Astrocyte of the cerebellum (primary cell): ENCODE measurements at places on chromosomes 16 and 17.

DNA sequence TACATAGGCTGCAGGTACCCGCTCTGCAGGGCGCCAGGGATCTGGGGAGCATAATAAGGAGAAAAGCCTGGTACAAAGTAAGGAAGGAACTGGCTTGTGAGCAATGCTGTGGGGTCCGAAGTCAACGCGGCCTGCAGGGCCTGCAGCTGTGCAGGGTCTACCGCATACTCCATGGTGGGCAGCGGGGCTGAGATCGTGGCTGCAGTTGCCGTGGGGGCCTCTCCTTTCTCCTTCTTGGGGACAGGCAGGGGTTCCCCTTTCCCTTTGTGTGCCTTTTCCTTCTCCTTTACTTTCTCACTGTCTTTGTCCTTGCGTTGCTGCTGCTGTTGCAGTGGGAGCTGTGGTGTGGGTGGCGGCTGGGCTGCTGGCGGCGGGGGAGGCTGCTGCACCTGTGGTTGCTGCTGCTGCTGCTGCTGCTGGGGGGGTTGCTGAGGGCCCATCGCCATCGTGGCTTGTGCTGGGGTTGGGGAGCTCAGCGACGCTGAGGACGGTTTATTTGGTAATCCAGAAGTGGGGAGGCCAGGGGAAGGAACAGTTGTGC lies 259.6 kb downstream of the ZFHX3 start:
- no peak for DNase-seq

- no peak for DNase-seq
These were observed 14.8 kb upstream of the MTMR4 start for GRCh38 chr17:58529275-58529674.

DNA sequence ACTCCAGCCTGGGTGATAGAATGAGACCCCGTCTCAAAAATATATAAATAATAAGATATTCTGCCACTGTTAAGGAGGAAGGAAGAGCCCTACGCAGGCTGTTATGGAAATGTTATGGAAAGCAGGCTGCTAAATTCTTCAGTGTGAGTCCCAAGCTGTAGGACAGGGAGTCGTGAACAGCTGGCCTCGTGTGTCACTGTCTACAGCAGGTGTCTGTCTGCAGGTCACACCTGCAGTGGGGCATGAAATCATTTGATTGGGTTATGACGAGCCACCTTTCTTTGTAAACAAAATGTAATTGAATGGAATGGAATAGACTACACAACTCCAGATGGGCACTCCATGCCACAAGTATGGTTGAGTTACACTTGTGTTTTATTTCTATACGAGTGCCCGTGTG lies 15.6 kb upstream of the LITAF start:
- no peak for DNase-seq

GRCh38 chr16:66476328-66477027 lies 49.4 kb downstream of the BEAN1 start:
- DNase-seq = no peak

DNA sequence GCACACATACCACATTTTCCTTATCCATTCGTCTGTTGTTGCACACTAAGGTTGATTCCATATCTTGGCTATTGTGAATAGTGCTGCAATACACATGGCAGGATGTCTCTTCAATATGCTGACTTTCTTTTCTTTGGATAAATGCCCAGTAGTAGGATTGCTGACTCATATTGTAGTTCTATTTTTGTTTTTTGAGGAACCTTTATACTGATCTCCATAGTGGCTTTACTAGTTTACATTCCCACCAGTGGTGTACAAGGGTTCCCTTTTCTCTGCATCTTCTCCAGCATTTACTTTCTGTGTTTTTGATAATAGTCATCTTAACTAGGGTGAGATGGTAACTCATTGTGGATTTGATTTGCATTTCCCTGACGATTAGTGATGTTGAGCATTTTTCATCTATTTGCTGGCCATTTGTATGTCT lies 118.1 kb downstream of the STXBP4 start:
- peak; percentile 70 for DNase-seq

DNA sequence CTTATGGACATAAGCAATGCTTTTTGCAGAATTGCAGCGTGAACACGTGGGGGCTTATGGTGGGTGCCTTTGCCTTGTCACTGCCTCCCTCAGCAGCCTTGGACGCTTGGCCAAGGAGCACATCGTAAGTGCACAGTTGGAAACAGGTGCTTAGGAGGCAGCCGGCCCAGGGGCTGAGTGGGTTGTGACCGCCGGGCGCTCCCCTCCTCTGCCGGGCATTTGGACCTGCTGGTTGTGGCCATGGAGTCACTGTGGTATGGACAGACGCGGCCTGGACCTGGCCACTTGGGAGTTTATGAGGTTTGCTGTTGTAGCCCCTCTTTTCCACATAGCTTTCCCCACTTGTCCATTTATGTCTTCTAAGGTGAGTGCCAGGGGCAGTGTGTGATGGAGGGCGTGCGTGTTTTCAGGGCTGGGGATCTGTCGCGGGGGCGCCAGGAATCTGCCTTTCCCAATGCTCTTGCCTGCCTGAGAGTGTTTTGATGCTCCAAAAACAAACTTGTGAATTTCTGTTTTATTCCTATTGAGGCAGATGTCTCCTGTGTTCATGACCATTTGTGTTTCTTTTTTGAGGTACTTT lies 49.2 kb downstream of the PDPK1 start:
- no peak for DNase-seq

- no peak for DNase-seq
These were observed 4.1 kb downstream of the CFAP20 start for GRCh38 chr16:58125041-58125440.

DNA sequence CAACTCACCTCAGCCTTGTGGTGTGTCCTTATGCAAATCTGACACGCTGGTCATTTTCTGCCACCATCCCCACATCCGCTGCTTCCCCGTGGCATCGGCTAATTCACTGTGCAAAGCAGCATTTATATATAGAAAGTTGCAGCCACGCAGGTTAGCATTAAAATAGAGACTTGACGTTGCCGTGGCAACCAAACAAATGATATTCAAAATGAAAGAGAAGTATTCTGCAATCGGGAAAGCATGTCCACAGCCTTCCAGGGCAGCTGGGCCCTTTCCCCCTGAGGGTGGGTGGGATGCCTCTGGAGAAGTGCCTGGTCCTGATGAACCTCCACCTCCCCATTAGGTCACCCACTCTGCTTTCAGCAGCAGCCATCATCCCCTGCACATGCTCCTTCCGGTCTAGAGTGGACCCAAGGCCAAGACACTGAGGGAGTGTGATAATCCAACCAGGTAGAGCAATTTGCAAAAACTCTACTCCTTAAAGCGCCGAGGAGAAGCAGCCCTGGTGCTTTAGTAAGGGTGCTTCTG lies 138.7 kb downstream of the GAS7 start:
- no peak for DNase-seq

GRCh38 chr16:81634380-81635062 lies 144.6 kb upstream of the PLCG2 start:
- no peak for DNase-seq

- DNase-seq = no peak
These were observed 44.7 kb downstream of the CDH11 start for GRCh38 chr16:65077181-65077580.

DNA sequence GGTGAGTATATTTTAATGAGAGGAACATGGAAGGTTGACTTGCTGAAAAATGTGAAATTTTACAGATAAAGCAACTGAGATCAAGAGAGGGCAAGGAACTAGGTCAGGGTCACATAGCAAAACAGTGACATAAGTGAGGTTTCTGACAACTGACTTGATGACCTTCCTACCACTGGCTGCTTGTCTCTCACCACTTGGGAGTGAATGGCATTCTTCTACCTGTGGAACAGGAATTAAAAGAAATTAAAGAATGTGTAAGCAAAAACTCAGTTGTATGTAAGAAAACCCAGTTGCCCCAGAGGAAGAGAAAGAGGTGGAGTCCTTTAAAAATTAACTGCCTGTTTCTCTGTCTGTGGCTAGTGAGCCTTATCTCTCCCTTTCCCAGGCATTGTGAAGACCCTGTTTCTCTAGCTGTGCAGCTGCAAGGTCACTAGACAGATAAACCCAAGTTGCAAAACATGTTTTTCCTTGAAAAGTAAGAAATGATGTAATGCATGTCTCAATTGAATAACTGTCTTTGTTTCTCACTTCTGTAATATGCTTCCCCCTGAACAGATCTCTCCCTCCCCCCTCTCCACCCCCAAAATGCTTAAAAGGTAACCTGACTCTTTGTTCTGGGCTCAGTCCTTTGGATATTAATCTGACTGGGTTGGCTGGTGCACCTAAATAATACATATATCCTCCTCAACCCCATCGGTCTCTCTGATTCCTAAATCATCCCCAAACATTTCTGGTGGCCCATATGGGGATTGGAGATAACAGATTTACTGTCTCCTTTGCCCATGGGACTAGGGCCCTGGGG lies 23.4 kb downstream of the ACSM1 start:
- no peak for DNase-seq

DNA sequence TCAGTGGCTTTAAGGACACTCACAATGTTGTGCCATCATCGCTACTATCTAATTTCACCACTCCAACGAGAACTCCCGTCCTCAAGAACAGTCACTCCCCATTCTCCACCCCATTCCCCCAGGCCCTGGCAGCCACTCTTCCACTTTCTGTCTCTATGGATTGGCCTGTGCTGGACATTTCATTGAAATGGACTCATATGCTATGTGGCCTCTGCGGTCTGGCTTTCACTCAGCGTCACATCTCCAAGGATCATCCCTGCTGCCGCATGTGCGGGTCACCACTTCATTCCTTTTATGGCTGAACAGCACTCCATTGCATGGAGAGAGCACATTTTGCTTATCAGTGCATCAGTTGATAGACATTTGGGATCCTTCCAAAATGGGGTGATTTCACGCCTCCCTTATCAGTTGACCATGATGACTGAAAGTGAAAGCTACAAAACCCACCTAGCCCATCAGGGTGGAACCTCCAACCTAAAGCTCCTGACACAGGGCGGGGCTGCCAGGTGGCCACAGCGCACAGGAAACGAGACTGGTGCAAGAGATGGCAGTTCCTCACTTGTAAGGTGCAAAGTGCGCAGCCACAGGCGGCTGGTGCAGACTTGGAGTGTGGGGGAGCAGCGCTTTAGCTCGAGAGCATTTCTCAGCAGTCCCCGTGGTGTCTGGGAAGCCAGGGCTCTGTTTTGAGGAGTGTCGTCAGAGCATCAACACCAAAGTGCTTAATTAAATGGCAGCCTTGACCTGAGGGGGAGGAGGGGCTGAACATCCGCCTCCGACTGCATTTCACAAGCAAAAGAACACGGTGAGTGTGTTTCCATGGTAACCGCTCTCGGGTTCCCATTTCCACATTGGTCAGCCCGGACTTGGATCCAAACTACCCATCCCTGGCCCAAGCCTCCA lies 23.8 kb downstream of the COTL1 start:
- no peak for DNase-seq

DNA sequence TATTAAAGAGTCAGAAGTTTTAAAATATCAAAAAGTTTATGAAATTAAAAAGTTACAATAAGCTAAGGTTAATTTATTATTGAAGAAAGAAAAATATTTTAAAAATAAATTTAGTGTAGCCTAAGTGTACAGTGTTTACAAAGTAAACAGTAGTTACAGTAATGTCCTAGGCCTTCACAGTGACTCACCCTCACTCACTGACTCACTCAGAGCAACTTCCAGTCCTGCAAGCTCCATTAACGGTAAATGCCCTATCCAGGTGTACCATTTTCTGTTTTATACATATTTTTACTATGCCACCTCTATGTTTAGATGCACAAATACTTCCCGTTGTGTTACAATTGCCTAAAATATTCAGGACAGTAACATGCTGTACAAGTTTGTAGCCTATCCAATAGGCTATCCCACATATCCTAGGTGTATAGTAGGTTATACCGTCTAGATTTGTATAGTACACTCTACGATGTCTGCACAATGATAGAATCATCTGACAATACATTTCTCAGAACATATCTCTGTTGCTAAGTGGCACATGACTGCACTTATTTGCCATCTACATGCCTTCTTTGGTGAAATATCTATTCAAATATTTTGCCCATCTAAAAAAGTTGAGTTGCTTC lies 67.2 kb upstream of the WSB1 start:
- DNase-seq = peak; percentile 18

GRCh38 chr16:85137323-85138072 lies 25.2 kb upstream of the CIBAR2 start:
- peak; percentile 54 for DNase-seq

- no peak for DNase-seq
These were observed 29.3 kb downstream of the MAF start for GRCh38 chr16:79571065-79571902.

DNA sequence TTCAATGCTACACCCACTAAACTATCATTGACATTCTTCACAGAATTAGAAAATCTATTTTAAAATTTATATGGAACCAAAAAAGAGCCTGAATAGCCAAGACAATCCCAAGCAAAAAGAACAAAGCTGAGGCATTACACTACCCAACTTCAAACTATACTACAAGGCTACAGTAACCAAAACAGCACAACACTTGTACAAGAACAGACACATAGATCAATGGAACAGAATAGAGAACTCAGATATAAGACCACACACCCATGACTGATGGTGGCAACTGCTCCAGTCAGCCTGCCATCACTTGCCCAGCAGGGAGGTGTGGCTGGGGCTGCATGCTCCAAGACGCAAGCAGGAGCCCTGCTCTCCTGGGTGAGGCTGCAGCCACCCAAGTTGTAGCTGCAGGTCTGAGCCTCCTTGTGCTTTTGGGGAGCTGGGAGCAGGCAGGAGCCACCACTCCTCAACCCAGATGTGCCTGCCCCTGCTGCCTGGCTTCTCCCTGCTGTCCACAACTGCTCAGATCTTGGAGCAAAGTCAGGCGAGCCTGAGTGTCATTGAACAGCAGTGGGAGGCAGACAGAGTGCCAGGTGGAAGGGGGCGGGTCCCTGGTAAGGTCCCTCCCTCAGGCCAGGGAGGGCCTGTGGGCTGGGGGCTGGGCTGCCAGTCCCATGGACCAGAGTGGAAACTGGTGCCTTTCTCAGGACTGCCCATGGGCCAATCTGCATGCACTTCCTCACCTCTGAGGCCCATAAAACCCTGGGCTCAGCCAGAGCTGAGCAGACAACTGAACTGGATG lies 24.7 kb downstream of the SSH2 start:
- DNase-seq = no peak

- no peak for DNase-seq
These were observed 323.8 kb upstream of the TNRC6C start for GRCh38 chr17:77634710-77635109.

DNA sequence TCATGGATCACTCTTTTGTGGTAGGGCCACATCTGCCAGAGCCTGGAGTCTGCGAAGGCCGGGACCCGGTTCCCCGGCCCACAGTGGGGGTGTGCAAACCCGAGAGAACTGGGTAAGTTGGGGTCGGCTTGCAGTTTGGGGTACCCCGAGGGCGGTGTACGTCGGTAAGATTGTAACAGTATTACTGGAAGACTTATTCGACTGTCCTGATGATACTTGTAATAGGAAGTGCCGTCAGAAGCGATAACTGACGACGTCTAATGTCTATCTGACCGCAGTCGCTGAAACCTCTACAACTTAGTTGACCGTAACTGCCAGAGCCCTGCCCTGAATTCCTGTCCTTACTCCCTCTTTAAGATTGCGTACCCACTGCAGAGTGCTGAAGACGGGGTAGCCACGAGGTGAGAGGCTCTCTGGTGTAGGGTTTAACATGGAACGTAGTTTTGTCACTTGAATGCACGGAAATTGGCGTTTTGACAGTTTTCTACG lies 24.0 kb downstream of the TRPV2 start:
- DNase-seq = no peak

GRCh38 chr17:6269478-6269877 lies 165.4 kb downstream of the AIPL1 start:
- DNase-seq = peak; percentile 59
